ENCODE measurements at places on chromosomes 2 and 18.
A peak's percentile ranks its signal among the peaks of the same experiment; 100 is the strongest.

DNA sequence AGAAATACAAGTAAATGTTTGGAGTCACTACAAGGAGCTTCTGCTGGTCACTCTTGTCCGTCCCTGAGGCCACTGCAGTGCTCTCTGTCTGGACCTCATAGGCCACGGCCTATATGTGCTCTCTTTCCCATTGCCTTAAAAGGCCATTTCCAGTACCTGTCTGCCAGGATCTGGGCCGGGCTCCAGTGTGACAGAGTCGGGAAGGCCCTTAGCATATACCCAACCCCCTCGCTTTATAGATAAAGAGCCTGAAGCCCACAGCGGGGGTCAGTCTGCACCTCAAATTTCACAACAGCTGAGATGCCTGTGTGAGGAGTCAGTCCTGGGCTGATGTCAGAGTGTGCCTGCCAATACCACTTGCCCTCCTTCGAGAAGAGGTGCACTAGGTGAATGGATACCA lies 39.9 kb downstream of the ADD2 start:
- no peak for DNase-seq

GRCh38 chr2:30470426-30470825 lies 23.4 kb downstream of the LCLAT1 start:
- no peak for DNase-seq

- no peak for DNase-seq
Observed at GRCh38 chr18:38116716-38117115, 551.1 kb upstream of the CELF4 start.

DNA sequence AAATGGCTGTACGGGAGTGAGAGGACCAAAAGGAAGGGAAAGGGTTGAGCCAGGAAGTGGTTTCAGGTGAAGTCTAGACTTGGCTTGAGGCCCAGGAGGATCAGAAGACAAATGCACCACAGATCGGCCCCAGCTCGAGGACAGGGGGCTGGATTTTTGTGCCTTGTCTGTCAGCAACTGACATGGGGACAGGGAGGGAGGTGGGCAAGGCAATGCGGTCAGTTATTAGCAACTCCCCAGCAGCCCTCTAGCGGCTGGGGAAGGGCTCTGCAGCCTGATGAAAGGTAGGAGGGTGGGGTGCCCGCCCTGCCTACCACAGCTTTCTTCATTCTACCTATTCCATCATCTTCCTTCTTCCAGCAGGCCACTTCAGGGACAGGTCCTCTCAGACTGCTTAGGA lies 50.0 kb downstream of the CPO start:
- DNase-seq: no peak

GRCh38 chr2:26848336-26849055 lies 564 bp downstream of the DPYSL5 start:
- DNase-seq: no peak

DNA sequence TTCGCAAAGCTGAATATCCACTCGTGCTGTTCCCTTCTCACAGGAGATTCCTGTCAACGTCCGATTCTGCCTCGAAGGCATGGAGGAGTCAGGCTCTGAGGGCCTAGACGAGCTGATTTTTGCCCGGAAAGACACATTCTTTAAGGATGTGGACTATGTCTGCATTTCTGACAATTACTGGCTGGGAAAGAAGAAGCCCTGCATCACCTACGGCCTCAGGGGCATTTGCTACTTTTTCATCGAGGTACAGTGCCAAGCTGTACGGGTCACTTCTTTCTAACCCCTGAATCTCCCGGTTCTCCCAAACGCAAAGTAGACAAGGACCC lies 14.6 kb downstream of the CNDP2 start:
- DNase-seq: no peak

GRCh38 chr2:236215761-236216333 lies 47.7 kb upstream of the GBX2 start:
- no peak for DNase-seq

- DNase-seq: no peak
Observed at GRCh38 chr2:15753811-15754702, 162.4 kb downstream of the DDX1 start.

GRCh38 chr2:65708086-65708485 lies 275.7 kb upstream of the SPRED2 start:
- DNase-seq: peak; percentile 3

- DNase-seq: no peak
Observed at GRCh38 chr2:147088871-147089270, 756.0 kb upstream of the ACVR2A start.

DNA sequence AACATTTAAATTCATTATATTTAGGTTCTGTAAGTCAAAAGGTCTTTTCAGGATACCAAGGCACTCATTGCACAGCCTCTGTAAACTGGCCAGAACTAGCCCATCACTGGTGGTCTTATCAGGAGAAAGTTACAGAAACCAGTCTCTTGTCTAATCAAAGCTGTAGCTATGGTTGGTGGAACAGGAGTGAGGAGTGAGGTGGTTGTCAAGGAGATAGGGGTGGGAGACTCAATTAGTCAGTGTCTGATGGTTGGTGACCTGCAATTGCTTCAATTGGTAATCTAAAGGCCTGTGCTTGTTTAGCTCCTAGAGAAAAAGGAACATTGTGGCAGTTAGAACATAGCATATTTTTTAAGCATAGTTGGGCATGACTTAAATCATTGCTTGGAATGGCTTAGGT lies 458.6 kb upstream of the CDH2 start:
- no peak for DNase-seq

DNA sequence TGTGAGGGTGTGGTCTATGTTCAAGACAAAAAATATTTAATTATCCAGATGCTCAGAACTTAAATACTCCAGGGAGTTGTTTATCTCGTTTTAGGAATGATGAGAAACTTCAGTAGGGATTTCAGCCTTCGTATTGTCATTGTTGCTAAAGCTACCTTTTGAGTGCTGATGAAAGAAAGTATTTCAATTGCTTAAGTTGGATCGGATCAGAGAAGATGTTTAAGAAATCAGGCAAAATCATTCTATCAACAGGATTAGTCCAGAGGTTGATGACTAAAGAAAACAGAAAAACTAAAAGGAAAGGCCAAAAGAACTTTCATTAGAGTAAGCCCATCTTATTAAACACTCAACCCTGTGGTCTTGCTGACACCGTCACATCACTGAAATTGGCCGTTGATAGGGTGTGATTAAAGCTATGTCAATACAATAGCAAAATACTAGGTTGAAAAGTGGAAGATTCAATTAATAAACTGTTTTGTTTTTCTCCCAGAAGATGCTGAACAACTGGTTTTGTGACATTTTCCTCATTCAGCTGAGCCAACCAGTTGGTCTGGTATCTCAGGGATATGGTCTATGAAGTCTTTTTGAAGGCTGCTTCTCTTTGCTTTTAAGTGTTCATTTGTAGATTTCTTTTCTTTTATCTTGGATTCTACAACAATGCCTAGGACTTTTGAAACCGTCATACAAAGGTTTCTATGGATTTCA lies 551.7 kb downstream of the SLC4A3 start:
- DNase-seq: no peak

DNA sequence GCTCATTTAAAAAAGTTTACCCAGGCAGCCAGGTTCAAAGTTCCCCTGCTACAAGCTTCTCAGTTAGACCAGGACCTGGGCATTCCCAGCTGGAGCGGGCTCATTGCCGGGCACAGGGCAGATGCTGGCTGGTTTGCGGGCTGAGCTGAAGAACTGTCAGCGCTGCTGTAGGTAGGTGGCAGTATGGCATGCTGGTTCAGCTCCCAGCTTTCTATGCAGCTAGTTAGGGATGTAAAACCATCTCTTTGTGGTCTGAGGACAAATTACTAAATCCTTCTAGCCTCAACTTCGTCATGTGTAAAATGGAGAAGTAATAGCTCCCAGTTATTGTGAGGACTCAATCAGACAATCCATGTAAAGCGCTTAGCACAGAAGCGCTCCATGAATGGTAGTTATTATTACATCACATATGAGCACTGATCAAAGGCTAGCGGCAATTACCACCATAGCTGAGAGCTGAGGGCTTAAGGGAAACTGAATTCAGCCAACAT lies 2.4 kb upstream of the LDLRAD4 start:
- DNase-seq: peak; percentile 52

GRCh38 chr2:429575-430254 lies 141.8 kb upstream of the ALKAL2 start:
- DNase-seq: no peak

GRCh38 chr2:3223080-3223923 lies 154.3 kb downstream of the EIPR1 start:
- no peak for DNase-seq

DNA sequence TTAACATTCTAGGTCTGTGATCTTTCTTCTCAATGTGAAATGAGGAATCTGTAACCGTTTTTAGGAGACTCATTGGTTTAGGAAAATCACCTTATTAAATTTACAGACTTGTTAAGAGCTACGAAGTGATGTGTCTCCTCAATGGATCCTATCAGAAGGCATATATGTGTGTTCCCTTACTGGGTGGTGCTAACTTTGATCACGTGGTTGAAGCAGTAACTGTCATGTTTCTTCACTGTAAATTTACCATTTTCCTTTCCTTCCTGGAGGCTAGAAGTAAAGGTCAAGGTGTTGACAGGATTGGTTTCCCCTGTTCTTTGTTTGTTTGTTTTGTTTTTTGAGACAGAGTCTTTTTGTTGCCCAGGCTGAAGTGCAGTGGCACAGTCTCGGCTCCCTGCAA lies 1.4 kb upstream of the MTHFD2 start:
- no peak for DNase-seq

DNA sequence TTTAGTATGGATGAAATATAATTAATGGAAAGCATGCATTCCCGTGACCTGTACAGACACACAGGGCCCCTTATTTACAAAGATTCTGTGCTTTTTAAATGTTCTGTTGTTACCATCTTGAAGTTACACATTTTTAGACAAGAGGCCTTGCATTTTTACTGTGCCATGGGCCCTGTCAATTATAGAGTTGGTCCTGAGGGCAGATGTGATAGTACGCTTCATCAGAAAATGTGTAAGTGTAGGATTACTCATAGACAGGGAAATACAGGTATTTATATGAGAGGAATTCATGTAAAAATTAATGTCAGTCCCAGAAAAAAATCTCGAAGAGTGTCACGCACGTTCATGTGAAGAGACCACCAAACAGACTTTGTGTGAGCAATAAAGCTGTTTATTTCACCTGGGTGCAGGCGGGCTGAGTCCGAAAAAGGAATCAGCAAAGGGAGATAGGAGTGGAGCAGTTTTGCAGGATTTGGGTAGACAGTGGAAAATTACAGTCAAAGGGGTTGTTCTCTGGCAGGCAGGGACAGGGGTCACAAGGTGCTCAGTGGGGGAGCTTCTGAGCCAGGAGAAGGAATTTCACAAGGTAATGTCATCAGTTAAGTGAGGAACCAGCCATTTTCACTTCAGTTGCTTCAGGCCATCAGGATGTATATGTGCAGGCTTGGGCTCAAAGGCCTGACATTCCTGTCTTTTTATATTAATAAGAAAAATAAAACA lies 12.2 kb upstream of the ALPK2 start:
- no peak for DNase-seq

DNA sequence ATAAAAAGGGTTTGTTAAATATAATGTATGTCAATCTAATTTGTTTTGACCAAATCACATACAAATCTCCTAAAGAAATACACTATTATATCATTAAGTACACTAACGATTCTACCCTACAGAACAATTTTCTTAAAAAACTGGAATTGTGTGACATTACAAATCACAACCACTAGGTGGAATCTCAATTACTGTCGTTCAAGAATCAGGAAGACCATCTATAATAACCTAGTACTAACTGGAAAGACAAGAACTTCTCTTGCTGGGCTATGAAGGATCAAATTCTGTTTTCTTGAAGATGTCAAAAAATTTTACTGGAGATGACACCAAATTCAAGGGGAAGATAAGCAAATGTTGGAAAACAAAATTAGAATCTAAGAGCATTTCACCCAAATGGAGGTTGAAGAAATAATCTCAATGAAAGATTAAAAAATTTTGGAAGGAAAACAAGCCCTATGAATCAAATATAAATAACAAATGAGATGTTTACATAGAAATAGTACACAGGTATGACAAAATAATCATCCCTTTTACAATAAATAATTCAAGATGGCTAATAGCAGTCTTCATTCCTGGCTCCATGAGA lies 110.9 kb downstream of the STK39 start:
- DNase-seq: peak; percentile 29

DNA sequence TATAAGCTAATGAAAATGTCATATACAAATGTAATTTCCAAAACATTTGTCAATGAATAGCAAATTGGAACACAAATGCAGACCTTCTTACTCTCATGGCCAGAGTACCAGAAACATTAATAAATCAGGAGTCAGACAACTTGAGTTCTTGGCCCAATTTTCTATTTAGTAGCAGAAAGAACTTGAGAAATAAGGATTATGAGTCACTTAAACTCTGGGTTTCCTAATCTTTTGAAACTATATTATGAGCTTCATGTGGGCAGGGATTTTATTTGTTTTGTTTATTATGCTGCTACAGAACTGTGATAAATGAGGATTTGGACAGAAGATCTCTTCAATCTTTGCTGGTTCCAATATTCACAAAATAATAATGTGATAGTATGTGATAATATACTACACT lies 686.7 kb downstream of the NR4A2 start:
- peak; percentile 11 for DNase-seq

DNA sequence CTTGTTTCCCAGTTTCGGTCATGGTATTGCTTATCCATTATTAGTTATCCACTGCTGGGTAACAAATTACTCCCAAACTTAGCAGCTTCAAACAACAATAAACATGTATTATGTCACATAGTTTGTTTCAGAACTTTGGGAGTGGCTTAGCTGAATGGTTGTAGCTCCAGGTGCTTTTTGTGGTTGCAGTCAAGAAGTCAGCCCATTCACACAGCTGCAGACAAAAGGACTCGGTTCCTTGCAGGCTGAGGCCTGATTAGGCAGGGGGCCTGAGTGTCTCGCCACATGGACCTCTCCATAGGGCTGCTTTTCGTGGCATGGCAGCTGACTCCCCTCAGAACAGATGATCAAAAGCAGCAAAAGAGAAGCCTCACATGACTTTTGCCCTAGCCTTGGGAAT lies 58.2 kb upstream of the ITGA4 start:
- no peak for DNase-seq

DNA sequence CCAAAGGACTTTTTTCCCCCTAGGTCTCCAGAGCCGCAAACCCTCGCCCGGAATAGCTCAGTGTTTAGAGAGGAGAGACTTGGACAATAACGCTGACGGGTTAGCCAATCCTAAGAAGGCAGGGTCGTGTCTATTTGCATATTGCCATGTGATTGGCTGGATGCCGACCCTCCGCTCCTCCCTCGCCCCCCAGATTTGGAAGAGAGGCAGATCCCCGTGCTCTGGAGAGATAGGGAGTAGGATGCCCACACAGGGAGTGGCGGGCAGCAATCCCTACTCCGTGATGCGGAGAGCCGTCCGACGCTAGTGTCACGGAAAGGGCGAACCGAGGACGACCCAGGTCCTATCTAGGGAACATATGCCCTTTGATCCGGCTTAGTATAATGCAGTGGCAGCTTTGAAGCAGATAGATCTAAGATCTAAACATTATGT lies 1.4 kb downstream of the WNT6 start:
- DNase-seq: no peak

DNA sequence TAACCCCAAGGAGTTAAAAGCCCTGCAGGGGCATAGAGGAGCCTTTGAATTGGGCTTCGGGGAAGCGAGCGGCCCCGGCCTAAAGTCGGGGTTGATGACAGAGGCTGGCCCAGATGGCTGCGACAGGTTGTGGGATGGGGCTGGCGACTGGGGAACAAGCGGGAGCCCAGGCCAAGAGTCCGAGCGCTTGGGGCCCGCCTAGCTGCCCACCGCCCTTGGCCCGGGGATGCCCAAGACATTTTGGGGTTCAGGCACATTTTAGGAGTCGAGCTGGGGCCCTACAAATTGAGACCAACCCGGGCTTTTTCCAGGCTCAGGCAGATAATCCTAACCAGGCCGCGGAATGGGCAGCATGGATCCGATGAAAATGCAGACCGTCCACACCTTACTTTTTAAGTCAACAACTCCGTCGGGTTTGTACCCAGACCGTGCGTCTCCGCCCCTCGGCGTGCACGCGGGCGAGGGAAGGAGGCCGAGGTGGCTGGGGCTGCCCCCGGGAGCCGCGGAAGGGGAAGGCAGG lies 507 bp downstream of the RTKN start:
- no peak for DNase-seq
